ENCODE measurements at places on chromosomes 16 and 17.

GRCh38 chr17:6011206-6011605 is 59.0 kb upstream of the WSCD1 start:
- DNase-seq, result no peak

DNA sequence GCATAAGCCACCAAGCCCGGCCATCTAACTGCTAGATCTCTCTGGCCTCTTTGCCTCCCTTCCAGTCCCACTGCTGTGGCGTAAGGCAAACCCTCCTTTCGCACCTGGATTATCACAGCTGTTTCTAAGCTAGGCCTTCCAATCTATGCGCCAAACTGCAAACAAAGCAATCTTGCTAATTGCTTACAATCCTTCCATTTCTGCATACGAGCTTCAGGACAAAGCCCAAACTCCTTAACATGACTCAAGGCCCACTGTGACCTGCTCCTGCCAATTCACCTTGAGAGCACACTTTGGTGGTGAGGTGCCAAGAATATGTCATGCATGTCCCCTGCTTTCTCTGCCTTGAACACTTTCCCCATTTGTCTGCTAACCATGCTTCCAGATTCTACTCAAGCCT is 6.0 kb upstream of the ARL5C start:
- no peak for DNase-seq

GRCh38 chr17:76123191-76123499 is 17.9 kb downstream of the FOXJ1 start:
- DNase-seq, result no peak

DNA sequence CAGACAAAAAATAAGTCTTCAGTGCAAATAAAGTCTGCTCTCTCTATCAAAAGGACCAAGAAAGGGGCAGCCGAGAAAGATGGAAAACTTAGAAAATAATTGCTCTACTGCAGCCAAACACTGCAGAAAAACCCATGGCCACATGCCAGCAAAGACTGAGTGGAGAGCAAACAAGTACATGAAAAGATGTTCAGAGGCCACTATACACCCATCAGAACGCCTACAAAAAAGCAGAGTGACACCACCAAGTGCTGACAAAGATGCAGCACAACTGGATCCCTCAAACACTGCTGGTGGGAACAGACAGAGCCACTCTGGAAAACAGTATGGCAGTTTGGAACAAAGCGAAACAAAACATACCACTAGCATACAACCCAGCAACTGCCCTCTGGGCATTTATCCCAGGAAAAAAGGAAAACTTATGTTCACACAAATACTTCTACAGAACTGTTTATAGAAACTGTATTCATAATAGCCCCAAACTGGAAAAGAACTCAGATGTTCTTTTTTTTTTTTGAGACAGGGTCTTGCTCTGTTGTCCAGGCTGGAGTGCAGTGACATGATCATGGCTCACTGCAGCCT is 36.7 kb downstream of the KIAA0753 start:
- no peak for DNase-seq

DNA sequence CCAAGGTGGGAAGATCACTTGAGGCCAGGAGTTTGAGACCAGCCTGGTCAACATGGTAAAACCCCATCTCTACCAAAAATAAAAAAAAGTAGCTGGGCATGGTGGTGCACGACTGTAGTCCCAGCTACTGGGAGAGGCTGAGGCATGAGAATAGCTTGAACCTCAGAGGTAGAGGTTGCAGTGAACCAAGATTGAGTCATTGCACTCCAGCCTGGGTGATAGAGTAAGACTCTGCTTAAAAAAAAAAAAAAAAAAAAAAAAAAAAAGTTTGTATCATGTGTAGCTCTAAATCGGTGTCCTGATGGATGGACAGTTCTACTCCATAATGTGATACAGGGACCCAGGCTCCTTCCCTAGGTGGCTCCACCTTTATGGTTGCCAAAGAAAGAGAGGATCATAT is 497.1 kb upstream of the RBFOX1 start:
- DNase-seq, result no peak

DNA sequence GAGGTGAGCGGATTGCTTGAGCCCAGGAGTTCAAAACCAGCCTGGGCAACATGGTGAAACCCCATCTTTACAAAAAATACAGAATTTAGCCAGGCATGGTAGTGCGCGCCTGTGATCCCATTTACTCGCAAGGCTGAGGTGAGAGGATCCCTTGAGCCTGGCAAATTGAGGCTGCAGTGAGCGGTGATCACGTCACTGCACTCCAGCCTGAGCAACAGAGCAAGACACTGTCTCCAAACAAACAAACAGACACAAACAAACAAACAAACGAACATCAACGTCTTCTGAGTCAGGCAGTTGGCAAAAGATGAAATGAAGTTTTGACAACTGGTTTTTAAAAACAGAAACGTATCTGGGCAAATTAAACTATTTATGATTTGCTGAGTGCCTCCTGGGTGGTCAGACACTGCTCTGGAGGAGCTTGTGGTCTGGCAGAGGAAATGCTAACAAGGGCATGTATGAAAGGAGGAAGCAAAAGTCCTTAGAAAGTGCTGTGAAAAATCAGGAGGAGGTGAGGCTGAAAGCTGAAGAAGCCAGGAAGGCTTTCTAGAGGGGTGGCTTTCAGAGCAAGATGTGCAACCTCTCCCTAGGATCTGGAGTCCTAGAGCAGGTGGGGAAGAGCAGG is 10.2 kb upstream of the KRT20 start:
- no peak for DNase-seq

DNA sequence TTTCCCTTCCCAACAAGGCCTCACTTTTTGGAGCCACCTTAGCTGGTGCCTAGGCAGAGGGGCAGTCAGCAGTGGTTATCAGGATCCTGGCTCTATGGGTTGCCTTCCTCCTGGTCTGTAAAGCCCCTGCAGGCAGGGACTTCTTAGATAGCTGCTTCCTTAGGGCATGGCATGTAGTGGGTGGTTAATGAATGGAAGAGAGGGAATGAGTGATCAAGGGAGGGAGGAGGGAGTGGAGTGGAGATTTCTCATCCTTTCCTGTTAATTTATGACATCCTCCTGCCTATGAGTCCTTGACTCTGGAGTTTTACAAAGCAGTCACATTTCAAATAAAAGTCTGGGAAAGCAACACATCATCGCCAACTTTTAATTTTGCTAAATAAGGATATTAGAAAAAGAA is 40.7 kb downstream of the SNX20 start:
- DNase-seq, result no peak

- DNase-seq, result no peak
Observed at GRCh38 chr17:2961446-2961845, 102.0 kb downstream of the OR1D5 start.

DNA sequence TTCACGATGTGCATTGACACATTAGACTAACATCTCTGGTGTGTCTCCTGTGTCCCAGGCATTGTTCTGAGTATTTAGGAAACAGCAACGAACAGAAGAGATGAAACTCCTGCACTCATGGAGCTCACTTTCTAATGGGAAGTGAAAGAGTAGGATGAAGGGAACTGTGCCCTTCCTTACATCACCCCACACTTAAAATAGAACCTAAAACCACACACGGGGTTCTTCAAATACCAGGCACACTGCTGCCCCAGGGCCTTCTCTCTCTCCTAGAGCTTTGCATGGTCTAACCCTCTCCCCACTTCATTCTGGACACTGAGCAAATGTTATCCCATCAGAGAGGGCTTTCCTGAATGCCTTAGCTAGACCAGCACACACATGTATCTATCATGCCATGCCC is 33.7 kb downstream of the TRIM25 start:
- no peak for DNase-seq

DNA sequence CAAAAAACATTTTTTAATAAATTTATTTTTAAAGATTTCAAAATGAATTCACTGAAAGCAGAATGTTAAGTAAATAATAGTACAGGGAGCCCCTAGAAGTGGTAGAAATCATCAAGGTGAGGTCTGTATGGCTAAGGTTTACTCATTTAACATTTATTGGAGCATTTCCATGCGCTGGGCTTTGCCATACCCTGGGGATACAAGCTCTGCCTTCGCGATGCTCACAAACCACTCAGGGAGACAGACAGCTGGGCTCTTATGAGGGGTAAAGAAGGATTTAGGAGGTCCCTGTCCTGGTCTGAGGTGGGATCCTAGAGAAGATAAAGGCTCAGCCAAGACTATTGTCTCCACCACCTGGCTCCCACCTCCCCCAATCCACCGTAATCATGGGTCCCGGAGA is 11.3 kb upstream of the LPCAT2 start:
- DNase-seq, result no peak

GRCh38 chr17:4436846-4437245 is 3.1 kb downstream of the SPNS3 start:
- no peak for DNase-seq

GRCh38 chr17:81298325-81298990 is 3.4 kb upstream of the SLC38A10 start:
- no peak for DNase-seq
